ENCODE measurements at places on chromosomes 3 and 15.

- DNase-seq, result no peak
Observed at GRCh38 chr3:177676148-177676547, 478.9 kb upstream of the TBL1XR1 start.

- DNase-seq, result no peak
Observed at GRCh38 chr3:99777708-99778107, 40.0 kb upstream of the CMSS1 start.

DNA sequence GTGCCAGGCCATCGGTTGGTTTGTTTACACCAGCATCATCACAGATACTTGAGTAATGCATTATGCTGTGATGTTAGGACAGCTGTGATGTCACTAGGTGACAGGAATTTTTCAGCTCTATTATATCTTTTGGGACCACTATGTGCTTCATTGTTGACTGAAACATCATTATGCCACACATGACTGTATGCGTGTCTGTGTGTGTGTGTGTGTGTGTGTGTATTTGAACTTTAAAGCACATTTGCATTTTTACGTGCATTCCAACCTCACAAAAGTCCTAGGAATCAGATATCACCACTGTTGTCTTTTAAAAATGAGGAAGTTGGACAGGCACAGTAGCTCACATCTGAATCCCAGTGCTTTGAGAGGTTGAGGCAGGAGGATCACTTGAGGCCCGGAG lies 223.0 kb downstream of the TBL1XR1 start:
- DNase-seq, result no peak

DNA sequence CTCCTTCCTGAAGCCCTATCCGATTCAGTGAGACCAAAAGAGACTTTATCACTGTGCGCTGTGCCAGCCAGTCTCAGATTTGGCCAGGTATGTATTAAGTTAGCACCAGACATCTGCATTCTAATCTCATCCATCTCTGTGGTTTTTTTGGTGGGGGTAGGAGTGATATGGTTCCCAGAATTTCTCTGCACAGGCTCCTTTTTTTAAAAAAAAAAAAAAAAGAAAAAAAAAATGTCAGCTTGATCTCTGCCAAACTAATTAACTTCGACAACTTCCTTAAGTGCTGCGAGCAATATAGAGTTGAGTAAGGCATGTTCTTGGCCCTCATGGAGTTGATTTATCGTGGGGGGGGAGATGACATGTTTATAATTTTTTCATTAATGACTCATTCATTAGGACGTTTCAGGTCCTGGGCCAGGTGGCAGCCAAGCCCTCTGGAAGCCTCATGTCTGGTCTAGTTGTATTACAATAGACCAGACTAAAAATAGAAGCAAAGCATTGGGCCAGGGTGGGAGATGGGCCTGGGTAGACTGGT lies 12.9 kb downstream of the SLCO3A1 start:
- DNase-seq, result no peak

DNA sequence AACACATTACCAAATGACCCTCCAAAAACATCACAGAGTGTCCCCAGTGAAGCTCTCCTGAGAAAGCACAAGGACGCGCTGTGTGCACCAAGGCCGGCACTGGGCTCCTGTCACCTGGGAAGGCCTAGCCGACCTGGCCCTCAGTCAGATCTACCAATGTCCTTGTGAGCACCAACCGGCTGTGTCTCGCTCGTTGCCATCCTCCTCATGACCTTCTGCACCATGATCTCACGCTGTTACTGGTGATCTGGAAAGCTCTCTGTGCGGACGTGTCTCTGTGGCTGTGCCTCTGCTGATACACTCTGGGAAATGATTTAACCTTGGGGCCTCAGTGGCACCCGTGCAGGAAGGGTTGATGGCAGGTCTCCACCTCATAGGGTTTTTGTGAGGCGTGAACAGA lies 24.2 kb downstream of the ZXDC start:
- DNase-seq, result peak; percentile 49

- peak; percentile 67 for DNase-seq
Observed at GRCh38 chr15:29435811-29436210, 166.2 kb upstream of the NSMCE3 start.

DNA sequence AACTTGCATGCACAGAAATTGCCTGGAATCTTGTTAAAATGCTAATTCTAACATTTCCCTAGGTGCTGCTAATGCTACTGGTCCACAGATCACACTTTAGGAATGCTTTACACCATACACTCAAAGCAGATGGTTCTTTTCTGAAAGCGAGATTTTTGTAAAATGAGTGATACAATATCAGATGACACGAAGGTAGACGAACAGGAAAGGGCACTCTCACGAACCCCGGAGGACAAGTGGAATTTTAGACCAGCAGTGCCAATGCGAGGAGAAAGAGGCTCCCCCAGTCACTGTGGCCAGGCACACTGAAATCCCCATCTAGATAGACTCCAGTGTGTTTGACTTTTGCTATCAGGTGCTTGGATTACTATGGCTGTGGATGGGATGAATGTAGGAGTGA lies 21.0 kb downstream of the FAIM start:
- DNase-seq, result no peak

DNA sequence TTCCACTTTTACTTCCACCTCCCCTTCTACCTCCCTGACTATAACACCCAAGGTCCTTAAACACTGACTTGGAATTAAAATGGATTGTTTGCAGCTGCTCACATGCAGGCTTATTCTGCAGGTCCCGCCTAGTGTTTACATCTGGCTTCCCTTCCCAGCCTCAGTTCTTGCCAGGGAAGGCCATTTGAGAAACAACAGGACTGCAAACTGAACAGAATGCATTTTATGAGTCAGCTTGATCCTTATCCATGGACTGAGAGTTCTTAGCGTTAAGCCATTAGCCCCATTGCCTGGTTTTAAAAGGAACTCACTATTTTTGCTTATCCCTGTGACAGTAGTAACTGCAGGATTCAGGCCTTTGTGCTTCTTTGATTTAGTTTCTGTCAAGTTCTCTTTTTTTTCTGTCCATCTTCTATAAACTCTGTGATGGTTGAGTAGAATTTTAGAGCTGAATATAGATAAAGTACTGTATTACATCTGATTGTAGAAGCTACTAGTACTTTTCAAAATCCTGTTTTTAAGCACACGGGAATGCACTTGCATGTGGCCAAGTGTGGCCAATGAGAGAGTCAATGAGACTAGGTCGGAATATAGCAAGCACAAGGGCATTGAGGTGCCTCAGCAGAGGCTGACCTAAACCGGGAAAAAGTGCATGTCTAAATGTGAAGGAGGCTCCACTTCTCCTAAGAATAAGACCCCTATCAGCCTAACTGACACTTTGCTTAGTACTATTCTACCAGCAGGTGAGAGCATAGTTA lies 106.4 kb downstream of the TUSC7 start:
- no peak for DNase-seq

DNA sequence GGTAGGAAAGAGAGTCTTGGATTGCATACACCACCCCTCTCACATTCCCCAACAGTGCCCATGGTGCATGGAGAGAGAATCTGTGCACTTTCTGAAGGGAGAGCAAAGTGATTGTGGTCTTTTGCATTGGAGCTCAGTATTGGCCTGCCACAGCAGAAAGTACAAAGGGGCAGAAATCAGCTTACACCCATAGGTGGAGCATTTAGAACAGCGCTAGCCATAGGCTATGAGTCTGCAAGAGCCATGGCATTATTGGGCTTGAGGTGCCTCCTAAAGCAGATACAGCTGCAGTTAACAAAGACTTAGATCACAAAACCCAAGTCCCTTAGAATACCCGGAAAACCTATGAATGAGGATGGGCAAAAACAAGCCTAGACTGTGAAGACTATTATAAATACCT lies 21.8 kb downstream of the SI start:
- DNase-seq, result no peak

GRCh38 chr3:178743297-178743696 lies 207.1 kb downstream of the KCNMB2 start:
- no peak for DNase-seq

- DNase-seq, result no peak
Observed at GRCh38 chr3:47282424-47283192, at the start of the genes KIF9 and KLHL18. Gene KIF9, minus strand, starts transcription at chr3:47282799. Its CDS starts 5,425 bp downstream, at chr3:47277374. Gene KLHL18, plus strand, starts transcription at chr3:47282944. Its CDS starts 22 bp downstream, at chr3:47282966.

- no peak for DNase-seq
Observed at GRCh38 chr3:122572940-122573412, 4.5 kb upstream of the PARP15 start.

DNA sequence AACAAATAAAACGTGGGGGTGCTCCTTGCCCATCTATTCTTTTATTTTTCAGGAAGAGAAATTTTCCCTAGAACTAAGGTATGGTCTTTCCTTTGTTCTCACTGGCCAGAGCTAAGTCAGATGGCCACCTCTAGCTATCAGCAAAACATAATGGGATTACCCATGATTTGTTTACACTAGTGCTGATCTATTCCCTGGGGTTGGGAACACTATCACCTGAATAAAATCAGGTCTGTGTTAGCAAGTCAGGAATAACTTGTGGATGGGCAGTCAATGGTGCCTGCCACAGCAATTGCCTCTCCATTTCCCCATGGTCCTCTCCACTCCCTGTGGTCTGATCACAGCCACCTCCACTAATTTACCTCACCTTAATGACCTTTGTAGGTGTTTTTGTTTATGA lies 181.7 kb upstream of the CADPS start:
- DNase-seq, result no peak

DNA sequence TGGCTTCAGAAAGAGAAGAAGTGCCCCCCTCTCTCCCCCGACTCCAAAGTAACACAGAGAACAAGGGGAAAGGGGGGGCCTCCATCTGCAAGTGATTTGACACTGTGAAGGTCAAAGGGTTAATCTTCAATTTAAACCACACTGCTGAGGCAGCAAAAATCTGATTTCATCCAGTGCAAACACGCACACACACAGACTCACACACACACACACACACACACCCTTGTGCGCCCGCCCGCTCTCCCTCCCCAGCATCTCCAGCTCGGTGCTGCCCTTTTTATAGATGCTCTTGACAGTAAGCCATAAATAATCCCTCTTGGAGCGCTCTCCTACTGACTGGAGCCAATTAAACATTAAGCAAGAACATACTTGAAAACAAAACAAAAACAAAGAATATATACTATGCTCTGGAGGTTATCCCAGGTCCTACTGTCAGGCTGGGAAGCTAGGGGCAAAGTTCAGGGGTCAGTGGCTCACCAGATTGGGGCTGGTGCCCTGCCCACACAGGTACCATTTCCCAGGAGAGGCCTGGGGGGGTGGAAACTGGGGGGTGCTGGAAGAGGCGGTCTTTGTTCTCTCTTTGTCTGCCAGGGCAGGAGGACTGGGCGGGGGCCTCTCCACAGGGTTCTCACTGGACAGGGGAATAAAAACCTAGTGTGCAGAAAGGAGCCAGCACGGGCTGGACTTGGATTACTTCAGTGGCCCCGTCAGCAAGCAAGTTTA lies 16.3 kb downstream of the BMF start:
- DNase-seq, result no peak

DNA sequence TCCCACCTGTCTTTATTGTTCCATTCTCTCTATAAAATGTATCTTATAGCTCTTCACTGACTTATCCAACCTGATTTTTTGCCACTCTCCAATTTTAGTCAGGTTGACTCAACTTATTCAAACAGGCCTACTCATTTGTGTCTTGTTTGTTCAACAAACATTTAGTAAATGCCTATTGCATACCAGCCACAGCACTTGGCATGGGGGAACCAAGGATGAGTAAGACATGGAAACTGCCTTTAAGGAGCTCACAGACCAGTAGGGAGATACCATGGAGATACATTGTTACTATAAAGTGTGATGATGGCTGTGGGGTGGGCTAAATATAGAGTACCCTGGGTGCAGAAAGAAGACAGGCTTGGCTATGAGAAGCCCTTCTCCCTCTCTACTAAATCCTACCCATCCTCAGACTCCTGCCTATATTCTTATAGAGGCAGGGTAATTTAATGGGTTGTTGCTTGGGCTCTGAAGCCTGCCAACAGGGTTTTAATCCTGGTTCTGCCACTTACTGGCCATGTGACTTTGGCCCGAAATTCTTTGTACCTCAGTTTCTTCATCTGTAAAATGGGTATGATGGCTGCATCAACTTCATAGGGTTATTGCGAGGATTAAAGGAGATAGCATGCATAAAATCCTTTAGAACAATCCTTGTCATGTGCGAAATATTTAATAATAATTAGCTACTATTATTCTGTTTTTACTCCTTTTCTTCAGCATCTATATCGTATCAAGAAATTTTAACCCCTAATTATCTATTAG lies 348.5 kb upstream of the UMPS start:
- DNase-seq, result no peak
